Stimulated activated CD8-positive, alpha-beta memory T cell treated with anti-CD3 and anti-CD28 coated beads, Interleukin-15, amount 100 ng/mL, for 24 hours (primary cell): ENCODE measurements at places on chromosomes 5 and 9.

DNA sequence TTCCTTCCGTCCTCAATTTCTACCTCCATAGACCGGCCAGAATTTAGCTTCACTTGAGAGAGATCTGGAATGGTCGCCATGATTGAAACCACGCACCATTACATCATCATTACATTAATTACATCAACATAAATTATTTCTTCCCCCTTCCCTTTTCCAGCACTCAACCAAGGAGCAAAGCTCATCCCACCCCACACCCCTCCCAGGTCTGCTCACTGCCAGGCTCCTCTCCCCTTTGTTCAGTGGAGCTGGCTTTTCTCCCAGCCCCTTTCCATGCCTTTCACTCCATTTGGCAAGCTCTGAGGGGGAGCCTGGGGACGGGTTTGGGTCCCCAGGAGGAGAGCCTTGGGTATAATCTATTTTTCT is 8.4 kb downstream of the RACK1 start:
- no peak for DNase-seq

GRCh38 chr5:138138949-138139780 is at the start of gene NME5:
NME5 (minus strand) TSS chr5:138139428; CDS start chr5:138138780, 648 bp downstream.
- DNase-seq = no peak

DNA sequence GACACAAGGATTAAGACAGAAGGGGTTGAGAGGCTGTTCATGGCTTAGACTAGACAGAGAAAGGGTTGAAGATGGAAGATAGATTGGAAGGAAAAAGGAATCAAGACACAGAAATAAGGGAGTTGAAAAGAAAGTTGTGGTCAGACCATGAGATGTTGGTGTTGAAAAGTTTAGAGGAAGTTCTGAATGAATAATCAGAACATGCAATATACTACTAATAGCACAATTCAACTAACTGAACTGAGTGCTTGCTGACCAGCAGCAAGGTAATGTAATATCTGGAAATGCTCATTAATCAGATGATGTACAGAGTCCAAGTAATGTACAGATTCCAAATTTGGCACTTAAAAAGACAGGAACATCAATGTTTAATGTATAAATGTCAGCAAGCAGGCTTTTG is 10.6 kb upstream of the NNT start:
- DNase-seq = no peak

GRCh38 chr9:137355761-137356365 is 53.8 kb upstream of the NRARP start:
- DNase-seq = no peak

DNA sequence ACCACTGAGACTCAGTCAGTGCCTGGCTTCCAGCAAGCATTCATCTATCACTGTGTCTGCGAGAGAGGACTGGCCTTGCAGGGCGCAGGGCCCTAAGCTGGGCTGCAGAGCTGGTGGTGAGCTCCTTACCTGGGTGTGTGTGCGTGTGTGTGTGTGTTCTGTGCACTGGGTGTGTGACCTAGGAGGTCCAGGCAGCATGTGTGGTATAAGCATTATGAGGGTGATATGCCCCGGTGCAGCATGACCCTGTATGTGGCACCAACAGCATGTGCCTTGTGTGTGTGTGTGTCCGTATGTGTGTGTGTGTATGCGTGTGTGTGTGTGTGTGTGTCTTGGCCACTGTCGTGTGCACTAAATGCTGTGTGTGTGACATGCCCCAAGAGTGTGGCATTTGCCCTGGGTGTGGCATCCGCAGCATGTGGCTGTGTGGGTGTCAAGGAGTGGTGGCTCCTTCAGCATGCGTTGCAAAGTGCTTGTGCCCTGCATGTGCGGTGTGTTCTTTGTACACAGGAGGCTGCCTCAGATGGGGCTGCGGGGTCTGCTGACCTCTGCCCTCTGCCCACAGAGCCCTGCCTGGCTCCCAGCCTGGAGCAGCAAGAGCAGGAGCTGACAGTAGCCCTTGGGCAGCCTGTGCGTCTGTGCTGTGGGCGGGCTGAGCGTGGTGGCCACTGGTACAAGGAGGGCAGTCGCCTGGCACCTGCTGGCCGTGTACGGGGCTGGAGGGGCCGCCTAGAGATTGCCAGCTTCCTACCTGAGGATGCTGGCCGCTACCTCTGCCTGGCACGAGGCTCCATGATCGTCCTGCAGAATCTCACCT is 3.3 kb downstream of the FGFR4 start:
- no peak for DNase-seq

DNA sequence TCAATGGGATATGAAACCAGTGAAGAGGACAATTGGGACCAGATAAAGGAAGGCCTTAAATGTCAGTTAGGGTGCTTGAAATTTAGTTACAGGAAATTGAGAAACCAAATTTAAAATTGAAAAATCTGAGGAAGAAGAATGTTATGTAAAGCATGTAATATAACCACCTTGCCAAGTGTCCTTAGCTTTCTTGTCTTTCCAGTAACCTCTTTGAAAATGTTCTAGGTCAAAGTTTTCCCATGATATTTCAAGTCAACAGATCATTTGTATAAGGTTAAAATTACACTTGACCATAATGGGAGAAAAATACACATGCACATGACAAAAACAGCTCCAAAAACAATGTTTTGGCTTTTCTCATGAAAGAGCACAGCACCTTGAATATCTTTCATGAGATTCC is 21.1 kb downstream of the LOX start:
- no peak for DNase-seq

GRCh38 chr5:78399116-78399515 is 38.7 kb downstream of the SCAMP1 start:
- DNase-seq = no peak

GRCh38 chr9:18390393-18390792 is 83.6 kb upstream of the ADAMTSL1 start:
- DNase-seq = no peak

- peak; percentile 31 for DNase-seq
Measured at GRCh38 chr5:176653401-176654385, 6.4 kb downstream of the TSPAN17 start.

- DNase-seq = no peak
Measured at GRCh38 chr9:94855903-94856302, 129.4 kb downstream of the AOPEP start.

GRCh38 chr5:89065919-89066318 is 182.9 kb upstream of the MEF2C start:
- no peak for DNase-seq

DNA sequence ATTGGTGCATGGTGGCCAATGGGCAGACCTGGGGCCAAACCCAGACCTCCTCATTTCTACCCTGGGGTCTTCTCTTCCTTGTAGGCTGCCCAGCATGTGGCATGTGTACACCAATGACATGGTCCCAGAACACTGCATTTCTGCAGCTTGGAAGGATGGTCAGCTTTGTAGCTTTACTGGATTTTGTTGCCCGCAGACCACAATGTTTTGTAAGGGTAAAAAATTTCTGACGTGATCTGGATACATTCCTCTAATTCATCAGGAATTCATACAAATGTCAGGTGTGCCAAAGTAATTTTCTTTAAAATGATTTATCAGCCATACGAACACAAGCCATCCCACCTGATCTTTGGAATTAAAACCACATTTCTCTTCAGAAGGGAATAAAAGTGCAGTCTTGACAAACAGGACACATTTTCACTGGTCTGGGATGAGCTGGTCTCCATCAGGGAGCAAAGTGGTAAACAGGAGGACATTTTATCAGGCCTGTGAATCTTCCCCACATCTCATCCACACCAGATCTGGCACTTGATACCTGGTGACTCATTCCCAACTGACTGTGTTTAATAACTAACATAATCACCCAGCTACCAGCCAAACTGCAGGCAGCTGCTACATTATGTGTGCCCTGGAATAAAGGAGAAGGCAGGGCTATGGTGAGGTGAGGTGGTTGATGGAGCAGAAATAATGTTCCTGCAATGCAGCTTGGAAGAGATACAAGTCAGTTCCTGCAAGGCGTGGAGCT is 103.9 kb downstream of the SPOCK1 start:
- DNase-seq = no peak

GRCh38 chr5:10594591-10595210 is 30.8 kb downstream of the ANKRD33B start:
- DNase-seq = no peak

GRCh38 chr9:20815923-20816703 is 132.1 kb downstream of the FOCAD start:
- no peak for DNase-seq

DNA sequence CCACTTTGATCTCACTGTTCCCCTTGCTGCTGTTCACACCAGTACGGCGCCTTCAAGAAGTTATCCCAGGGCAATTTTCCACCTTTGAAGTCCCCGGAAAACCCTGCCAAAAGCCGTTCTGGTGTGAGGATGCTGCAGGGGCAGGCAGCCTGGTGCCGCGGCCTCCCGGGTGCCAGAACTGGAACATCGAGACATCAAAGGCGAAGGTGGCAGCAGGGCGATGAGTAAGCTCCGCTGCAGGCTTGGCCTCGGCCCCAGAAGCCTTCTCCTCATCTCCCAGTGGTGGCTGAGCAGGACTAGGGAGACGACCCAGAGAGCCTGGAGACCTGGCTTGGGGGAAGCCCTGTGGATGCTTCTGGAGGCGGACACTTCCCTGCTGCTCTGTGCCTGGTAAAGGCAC is 115.3 kb upstream of the MSX2 start:
- DNase-seq = no peak

DNA sequence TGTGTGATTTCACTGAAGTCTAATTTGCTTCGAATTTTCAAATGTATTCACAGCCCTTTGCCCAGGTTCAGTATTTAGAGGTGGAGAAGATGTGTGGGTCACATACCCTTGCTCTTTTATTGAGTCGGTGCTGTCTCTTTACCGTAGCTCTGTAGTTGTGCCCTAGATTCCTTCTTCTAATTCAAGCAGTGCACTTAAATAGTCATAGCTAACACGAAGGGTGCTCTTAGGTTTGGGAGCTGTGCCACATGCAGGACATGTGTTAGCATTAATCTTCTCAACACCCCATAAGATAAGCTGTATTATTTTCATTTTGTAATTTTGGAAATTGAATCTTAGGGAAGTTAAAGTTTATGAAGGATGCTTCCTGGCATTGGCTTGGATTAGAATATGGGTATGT is 293.3 kb downstream of the MAST4 start:
- no peak for DNase-seq

DNA sequence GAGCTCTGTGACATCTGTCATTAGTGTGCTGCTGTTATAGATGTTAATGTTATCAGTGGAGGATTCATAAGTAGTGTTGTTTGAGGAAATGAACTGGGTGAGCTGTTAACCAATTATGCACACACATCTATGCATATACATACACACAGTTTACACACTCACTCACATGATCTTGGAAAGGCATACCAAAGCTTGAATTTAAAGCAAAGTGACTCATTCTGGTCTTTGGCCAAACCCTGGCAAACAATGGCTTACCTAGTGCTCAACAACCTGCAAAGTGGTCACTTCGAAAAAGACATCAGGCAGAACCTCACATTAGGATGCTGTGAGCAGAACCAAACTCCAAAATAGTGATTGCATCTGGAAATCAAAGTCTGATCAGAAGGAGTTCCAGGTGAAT is 1037.3 kb upstream of the CDH6 start:
- DNase-seq = no peak

DNA sequence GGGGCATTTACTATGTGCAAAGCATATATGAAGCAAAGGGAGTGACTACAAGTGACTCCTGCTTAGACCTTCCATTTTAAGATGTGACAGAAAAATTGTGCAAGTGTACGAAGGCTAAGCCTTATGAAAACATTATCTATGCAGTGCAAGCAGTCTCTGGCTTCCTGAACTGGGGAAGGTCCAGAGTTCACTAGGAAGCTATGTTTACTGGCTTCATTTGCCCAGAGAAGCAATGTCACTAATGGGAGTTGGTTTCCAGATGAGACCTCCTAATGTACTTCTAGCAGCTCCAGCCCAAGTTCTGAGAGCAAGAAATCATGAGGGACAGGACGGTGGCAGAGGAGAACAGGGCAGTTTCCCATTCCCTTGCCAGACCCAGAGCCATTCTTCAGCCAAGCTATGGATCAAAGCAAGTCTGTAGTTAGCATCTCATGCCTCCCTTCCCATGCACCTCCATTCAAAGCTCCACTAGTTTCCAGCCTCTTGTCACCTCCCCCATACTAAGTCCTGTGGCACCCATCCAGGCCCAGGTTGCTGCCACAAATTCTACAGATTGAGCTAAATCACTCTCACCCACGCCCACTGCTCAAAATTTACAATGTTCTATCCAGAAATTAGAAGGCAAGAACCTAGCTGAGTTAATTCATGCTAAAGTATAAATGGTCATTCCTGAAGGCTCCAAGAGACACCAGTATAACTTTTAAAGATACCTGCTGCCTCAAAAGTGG is 21.8 kb downstream of the MCTP1 start:
- DNase-seq = no peak

GRCh38 chr9:128321879-128322403 is 306 bp downstream of the TRUB2 start:
- no peak for DNase-seq

GRCh38 chr5:141965071-141965470 is 3.8 kb upstream of the RNF14 start:
- DNase-seq = no peak

DNA sequence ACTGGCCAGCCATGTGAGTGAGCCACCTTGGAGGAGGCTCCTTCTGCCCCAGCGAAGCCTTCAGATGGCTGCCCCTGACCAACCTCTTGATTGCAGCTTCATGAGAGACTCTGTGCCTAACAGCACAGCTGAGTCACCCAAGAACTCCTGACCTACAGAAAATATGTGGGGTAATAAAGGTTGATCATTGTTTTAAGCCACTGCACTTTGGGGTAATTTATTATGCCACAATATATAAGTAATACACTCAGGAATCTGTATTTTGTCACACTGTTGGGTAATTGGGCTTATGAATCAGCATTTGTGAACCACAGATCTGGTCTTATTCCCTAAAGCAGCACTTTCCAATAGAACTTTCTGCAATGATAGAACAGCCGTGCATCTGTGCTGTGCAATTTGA is 24.4 kb upstream of the VDAC1 start:
- no peak for DNase-seq

DNA sequence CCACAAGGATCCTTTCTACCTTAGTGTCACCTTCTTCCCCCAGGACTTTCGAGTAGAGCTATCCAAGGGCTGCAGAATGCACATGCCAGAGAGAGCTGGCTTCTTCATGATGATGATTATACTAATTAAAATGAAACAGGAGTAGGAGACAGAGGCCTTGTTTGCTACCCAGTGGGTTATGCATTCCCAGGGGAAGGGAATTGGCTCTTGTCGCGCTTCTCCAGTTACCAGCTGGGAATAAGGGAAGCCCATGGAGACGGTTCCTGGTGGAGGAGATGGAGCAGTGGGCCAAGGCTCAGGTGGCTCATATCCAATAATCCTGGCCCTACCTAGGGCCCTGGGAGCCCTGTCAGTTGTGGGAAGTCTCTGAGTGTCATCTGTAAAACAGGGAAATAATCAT is 65.1 kb downstream of the WWC1 start:
- DNase-seq = no peak

- DNase-seq = no peak
Measured at GRCh38 chr5:16140944-16141343, 38.6 kb downstream of the MARCHF11 start.
